NCI-H2171 treated with DMSO at 0.1 percent for 48 hours (cell line): ENCODE measurements at places on chromosomes 1 and 21.
A peak's percentile ranks its signal among the peaks of the same experiment; 100 is the strongest.

GRCh38 chr1:217403026-217403720, 227.7 kb downstream of the GPATCH2 start:
- no peak for DNase-seq

- no peak for DNase-seq
Measured at GRCh38 chr1:66119148-66119547, 326.5 kb downstream of the PDE4B start.

DNA sequence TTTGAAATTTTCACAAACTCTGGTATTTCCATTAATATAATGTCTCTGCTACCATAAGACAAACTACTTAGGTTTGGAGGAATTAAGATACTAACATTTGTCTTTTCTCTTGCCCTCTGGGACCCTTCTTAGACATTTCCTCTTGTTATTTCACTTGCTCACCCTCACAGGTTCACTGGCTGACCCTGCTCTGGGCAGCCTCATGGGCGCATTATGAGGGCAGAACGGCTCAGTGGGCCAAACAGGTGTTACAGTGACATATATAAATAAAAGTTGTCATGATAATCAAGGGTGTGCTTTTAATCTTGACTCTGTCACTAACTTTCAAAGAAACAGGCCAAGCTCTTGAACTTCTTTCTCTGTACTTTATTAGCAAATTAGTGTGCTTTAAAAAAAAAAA, 46.5 kb downstream of the ZNHIT6 start:
- DNase-seq = no peak

GRCh38 chr21:16302851-16303282, 573.1 kb downstream of the USP25 start:
- no peak for DNase-seq

GRCh38 chr1:26838474-26839338, 12.2 kb downstream of the ZDHHC18 start:
- no peak for DNase-seq

- DNase-seq = no peak
Measured at GRCh38 chr1:209038735-209039134, 544.8 kb upstream of the CAMK1G start.

- DNase-seq = peak; percentile 68
Measured at GRCh38 chr1:32394890-32395432, 720 bp upstream of the BSDC1 start.

DNA sequence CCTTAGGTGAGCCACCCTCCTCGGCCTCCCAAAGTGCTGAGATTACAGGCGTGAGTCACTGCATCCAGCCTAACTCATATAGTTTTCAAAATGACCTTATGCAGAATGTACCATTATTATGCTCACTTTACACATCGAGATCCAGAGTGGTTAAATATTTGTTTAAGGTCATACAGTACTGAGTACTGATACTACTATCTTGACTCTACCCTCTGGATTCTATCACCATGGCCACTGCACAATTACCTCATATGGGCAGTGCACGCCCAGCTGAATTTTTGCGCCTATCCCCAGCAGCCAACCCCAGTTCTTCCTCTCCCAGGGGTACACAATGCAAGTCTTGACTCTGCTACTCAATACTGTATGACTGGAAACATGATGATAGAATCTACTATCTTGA, 56.7 kb downstream of the EDARADD start:
- DNase-seq = no peak

DNA sequence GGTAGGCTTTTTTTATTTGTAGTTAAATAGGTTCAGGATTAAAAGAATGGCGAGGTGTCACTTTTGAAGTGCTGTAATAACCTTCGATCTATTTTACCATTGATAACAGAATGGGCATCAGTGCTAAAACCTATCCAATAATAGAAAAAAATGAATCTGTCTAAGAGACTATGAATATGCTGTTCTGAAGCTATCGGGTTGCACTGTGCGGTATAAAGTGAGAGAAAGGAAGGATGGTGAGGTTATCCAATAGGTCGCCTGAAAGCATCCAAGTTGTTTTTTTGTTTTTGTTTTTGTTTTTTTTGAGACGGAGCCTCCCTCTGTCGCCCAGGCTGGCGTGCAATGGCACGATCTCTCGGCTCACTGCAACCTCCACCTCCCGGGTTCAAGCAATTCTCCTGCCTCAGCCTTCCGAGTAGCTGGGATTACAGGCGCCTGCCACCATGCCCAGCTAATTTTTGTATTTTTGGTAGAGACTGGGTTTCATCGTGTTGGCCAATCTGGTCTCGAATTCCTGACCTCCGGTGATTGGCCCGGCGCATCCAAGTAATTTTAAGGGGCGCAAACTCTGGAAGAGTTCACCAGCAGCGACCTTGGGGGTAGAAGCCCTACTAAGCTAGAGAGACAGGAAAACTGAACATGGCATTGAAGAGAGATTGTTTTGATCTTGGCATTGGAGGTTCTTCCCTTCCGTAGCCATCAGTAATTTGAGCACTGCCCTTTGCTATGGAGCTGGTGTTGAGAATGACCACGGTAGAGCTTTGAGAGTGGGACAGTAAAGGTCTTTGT, 8.7 kb upstream of the MDM4 start:
- peak; percentile 72 for DNase-seq

DNA sequence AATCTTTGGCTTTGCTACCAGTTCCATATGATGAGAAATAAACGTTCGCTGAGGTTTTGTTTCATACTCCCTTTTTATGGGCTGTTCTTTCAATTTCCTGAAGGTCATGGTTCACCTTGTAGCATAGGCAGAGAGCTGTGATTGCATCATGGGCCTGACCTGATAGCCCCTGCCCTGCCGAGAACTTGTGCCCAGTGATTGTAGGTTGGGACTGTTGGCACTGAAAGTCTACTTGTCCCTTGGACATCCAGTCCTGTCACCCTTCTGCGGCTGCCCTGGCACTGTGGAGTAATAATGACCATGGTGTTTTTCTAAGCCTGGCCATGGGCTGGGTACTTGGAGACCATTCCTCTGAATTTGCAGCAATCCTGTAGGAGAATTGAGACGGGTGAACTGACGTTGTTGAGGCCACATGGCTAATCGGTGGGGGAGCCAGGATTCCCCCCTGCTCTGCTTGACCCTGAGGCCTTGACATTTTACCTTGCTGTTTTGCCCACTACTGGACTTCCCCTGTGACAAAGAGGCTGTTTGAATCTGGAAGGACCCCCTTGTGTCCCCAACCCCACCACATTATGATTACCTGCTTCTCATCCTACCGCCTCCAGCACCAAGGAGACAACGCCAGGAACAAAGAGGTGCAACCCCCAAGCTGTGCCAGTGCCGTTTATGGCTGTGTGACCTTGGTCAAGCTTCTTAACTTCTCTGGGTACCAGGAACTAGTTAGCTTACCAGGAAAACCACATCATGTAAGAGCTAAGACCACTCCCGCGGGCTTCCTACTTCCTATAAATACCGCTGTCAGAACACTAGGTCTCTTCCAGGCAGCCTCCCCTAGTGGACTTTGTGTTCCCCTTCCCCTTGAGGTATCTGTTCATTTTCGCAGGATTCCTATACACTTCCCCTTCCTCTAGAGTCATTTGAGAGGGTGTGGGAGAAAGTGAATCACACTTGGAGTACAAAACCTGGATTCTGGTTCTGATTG, 23.4 kb downstream of the SESN2 start:
- no peak for DNase-seq

DNA sequence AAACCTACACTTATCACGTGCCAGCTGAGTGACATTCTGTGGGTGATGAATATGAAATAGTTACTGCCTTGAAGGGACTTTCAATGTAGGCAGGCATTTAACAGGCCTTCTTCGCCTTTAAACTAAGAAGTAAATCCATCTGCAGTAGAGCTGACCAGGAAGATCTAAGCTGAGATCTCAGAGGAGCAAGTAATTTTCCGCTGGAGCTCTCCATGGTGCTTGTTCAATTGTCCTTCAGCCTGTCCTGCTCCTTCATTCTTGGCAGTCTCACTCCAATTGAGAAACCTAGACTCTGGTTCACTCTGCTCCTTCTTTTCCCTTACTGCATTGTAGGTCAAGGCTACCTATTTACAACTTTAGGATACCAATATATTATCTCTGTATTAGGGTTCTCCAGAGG, 183.5 kb downstream of the HMCN1 start:
- no peak for DNase-seq

DNA sequence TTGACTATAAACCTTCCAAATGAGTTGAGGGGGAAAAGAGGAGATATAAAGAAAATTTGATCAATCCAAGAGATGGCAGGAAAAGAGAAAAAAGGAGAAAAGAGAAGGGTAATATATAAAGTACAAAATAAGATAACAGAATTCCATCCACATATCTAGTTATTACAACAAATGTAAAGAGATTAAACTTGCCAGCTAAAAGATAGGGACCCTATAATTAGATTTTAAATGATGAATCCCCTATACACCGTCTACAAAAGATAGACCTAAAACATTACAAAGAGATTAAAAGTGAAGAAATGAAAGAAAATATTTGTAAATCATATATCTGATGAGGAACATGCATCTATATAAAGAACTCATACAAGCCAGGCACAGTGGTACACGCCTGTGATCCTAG, 63.1 kb downstream of the CHD5 start:
- DNase-seq = no peak

GRCh38 chr1:19240673-19241538, 10.4 kb downstream of the EMC1 start:
- DNase-seq = peak; percentile 56

DNA sequence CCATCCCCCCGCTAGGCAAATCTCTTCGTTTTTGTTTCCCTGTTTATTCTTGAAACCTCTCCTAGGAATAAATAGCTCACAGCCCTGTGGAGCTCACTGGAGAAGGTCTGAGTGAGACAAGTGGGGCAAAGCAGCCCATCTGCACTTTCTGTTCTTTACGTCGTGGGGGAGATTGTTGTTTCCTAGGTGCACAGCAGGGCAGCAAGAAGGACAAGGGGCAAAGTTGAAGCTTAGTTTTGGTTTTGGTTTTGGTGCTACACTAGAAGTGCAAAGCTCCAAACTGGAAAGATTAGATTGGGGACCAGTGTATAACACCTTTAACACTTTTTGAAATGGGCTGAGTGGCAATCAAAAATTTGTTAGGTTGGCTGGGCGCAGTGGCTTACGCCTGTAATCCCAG, 76.6 kb downstream of the GPR88 start:
- no peak for DNase-seq

- no peak for DNase-seq
Measured at GRCh38 chr21:14271053-14271452, 55.1 kb downstream of the RBM11 start.

DNA sequence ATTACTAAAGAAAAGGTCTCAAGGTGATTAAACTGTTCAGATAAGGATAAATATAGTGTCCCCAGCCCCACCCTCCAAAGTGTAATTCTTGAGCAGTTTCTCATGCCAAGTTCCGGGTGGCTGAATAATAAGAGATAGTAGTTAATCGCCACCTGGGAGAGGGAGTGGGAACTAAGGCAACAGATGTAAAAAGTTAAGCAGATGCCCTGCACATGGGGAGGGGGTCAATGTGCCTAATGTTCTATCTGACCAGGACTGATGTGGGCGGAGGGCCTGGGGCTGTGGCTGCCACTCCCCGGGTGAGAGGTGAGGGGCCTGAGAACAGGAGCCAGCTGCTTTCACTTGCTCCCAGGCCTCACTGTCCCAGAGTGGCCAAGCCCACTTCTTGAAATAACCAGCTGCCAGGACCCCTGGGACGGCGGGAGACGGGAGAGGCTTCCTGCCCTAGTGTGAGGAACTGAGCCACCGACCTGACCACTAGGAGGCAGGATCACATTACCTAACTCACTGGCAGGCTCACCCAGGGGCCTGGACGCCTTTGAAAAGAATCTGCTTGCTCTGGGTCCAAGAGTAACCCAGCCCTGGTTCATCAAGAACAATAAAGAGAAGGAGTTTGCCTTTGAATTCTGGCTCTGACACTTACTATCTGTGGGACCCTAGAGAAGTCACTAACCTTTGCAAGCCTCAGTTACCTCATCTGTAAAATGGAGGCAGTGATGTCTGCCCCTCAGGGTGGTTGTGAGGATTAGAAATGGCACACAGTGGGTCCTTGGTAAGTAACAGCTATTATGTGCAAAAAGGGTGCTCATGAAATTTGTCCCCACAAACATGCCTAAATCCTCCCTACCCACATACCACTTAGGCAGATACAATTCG, 179.2 kb downstream of the ATG4C start:
- DNase-seq = no peak

DNA sequence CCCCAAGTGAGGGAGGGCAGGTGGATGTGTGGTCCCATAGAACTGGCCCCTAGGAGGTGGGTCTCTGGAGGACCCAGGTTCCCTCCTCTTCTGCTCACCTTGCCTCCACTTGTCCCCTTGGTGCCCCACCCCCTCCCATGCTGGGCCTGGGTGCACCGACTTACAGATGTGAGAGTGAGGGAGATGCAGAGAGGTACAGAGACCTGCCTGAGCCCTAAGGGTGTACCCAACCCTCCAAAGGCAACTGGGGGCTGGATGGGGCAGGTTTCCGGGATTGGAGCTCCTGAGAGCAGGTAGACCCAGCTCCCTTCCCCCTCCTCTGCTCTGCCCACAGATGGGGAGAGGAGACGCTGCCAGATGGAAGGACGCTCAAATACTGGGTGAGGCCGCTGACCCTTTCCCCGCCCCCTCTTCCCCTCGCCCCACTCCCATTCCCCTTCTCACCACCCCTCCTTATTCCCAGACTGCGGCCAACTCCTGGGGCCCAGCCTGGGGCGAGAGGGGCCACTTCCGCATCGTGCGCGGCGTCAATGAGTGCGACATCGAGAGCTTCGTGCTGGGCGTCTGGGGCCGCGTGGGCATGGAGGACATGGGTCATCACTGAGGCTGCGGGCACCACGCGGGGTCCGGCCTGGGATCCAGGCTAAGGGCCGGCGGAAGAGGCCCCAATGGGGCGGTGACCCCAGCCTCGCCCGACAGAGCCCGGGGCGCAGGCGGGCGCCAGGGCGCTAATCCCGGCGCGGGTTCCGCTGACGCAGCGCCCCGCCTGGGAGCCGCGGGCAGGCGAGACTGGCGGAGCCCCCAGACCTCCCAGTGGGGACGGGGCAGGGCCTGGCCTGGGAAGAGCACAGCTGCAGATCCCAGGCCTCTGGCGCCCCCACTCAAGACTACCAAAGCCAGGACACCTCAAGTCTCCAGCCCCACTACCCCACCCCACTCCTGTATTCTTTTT, 10.3 kb downstream of the TINAGL1 start:
- no peak for DNase-seq

GRCh38 chr1:96880626-96881025, 159.0 kb downstream of the PTBP2 start:
- no peak for DNase-seq
